ENCODE measurements at places on chromosomes 2 and 18.
A peak's percentile ranks its signal among the peaks of the same experiment; 100 is the strongest.

- DNase-seq, result no peak
These were observed 182.1 kb upstream of the SIX2 start for GRCh38 chr2:45191146-45191863.

GRCh38 chr2:230459216-230459615 lies 43.2 kb downstream of the SP100 start:
- DNase-seq, result no peak

DNA sequence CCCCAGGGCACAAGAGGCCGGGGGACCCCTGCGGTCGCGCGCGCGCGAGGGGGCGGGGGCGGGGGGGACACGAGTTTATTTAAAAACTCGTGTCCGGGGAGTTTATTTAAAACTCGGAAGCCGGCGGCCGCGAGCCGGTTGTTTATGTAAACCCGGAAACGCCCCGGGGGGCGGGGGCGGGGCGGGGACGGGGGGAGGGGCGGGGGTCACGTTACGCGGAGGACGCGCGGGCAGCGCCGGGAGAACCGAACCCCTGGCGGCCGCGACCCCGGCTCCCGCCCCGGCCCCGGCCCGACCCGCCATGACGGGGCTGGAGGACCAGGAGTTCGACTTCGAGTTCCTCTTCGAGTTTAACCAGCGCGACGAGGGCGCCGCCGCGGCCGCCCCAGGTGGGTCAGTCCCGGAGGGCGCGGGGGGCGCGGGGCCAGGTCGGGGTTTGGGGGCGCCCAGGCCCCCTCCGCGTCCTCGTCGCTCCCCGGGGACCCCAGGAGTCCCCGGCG lies 4.4 kb downstream of the NFATC1 start:
- DNase-seq, result no peak

- DNase-seq, result peak; percentile 54
These were observed 303.7 kb upstream of the EPAS1 start for GRCh38 chr2:45993476-45993991.

DNA sequence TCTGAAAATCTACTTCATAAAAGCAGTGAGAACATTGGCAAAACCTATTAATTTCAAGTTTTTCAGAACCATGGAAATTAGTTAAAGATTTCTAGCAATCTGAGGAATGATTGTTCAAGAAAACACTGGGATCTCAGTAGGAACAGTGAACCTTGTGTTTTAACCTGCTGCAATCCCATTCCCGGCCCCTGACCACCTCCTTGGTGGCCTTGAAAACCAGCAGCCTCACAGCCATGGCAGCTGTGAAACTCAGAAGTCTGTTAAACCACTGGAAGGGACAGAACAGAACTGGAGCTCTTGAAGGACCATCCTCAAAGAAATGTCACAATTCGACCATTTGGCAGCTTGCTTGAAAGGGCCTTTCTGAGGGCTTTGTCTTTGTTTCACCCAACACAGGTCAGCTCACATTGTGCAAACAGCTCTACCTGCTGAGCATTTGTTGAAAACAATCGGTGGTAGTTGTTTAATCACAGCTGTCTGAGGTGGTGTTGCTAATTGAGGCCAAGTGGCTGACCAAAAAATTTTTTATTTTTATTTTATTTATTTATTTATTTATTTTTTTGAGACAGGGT lies 25.8 kb downstream of the NEDD4L start:
- DNase-seq, result no peak

DNA sequence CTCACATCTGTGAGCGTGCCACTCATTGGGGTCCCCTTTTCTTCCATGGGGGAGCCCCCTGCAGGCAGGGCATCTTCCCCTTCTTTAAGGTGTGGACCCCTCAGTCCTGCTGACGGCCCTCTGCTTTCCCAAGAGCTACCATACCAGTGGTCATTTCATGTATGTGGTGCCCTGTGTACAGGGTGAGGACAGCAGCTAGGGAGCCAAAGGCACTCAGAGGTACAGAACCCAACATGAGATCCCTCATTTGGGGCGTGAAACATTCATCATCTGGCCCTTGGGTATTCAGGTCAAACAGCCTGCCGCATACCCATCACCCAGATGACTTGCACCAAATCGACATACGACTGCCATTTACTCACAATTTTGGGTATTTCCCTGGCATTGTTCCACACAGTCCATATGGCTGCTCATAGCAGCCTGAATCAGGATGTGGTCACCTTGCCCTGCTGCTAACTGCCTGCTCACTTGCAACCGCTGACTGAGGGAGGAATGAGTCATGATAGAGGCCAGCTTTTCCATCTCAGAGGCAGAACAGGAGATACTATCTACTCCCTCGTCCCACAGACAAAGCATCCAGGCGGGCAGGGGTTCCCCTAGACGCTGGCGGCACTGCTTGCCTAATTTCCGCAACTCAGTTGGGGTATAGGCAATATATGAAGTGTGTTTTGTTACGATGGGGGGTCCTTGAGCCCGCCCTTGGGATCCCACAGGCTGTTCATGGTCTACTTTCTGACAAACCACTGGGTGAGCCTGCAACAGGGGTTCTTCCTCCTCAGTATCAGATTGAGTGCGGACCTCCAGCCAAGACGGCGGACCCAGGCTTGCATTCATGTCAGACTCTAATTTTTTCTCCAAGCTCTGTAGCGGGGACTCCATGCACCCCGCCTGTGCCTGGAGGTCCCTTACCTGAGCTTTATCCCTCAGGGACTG lies 228.6 kb downstream of the SATB2 start:
- no peak for DNase-seq

- no peak for DNase-seq
These were observed 17.5 kb downstream of the MOGAT1 start for GRCh38 chr2:222688917-222689316.

GRCh38 chr18:62555135-62555534 lies 32.3 kb downstream of the ZCCHC2 start:
- peak; percentile 84 for DNase-seq

- DNase-seq, result no peak
These were observed 29.8 kb upstream of the LAMA1 start for GRCh38 chr18:7147399-7147798.

DNA sequence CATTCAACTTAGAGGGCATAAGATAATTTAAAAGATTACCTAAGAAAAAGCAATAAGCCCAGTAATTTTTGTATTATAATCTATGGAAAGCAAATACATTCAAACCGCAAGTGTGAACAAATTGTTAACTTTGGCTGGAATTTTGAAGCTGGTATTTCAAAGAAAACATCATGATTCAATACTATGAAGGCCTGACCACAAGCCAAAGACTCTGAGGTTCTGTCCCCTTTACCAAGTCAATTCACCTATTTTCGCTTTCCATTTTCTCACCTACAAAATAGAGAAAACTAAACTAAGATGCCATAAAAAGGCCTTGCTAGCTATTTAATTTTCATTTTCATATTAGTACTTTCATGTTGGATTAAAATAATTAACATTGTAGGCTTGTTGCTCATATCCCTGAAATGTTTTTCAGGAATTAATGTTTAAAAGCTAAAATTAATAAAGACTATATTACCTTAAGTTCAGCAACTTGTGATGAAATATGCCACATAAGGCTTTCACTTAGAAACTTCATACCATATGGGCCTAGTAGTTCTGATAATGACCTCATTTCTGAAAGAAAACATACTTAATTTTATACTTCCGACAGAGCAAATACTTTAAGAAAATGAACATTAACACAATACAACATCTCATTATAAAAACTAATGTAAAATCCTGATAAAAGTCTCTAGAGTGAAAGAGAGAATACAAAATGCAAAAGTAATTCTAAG lies 85.7 kb upstream of the FRZB start:
- DNase-seq, result no peak

GRCh38 chr2:230202430-230203109 lies 17.2 kb downstream of the SP110 start:
- no peak for DNase-seq

DNA sequence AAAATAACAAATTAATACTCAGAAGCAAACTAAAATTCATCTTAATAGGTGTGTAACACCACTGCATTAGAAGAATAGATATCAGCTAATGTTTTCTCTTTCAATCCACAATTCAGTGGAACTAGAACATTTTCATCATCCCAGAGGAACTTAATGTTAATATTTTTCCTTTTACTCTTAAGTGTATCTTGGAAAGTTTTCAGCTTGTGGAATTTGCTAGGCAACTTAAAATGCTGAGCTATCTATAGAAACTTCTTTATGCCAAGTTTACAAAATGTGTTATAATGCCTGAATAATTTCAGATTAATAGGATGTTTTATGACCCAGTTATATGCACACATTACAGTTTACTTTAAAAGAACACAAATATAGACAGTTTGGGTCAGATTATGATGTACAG lies 86.6 kb upstream of the FAM237A start:
- DNase-seq, result no peak

DNA sequence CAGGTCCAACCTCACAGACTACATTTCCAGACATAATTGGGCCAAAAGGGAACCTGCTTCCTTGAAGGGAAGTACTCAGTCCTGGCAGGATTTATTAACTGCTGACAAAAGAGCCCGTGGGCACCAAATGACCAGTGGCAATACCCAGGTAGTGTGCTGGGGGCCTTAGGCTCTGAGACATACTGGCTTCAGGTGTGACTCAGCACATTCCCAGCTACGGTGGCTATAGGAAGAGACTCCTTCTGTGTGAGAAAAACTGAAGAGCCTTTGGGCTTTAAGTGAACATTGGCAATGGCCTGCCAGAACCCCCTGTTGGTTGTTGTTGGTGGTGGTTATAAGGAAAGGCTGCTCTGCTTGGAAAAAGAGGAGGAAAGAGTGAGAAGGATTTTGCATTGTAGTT lies 401.8 kb downstream of the KCNJ3 start:
- no peak for DNase-seq

DNA sequence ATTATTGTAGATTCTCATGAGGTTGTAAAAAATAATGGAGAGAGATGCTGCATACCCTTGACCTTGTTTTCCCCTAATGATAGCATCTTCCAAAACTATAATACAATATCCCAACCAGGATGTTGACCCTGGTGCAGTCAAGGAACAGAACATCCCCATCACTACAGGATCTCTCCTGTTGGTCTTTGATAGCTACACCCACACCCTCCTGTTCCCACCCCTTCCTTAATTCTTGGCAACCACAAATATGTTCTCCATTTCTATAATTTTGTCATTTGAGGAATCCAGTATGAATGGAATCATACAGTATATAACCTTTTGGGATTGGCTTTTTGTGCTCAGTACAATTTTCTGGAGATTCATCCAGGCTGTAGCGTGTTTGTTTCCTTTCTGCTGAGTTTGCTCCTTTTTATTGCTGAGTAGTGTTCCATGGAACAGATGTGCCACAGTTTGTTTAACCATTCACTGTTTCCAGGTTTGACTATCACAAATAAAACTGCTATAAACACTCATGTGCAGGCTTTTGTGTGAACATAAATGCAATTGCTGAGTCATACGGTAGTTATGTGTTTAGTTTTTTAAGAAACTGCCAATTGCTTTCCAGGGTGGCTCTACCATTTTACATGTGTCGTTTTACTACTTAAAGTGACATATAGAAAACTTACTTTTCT lies 22.2 kb downstream of the MCFD2 start:
- DNase-seq, result no peak

GRCh38 chr2:177272765-177273164 lies 8.2 kb upstream of the NFE2L2 start:
- DNase-seq, result no peak

- no peak for DNase-seq
These were observed 7.1 kb downstream of the HS1BP3 start for GRCh38 chr2:20643826-20644225.

GRCh38 chr2:20187331-20187730 lies 37.6 kb downstream of the SDC1 start:
- DNase-seq, result no peak

- DNase-seq, result no peak
These were observed 14.0 kb upstream of the BIRC6 start for GRCh38 chr2:32342801-32343200.

GRCh38 chr2:10096641-10097040 lies 16.4 kb upstream of the CYS1 start:
- no peak for DNase-seq

GRCh38 chr2:55565613-55566012 lies 46.1 kb downstream of the CFAP36 start:
- DNase-seq, result no peak

DNA sequence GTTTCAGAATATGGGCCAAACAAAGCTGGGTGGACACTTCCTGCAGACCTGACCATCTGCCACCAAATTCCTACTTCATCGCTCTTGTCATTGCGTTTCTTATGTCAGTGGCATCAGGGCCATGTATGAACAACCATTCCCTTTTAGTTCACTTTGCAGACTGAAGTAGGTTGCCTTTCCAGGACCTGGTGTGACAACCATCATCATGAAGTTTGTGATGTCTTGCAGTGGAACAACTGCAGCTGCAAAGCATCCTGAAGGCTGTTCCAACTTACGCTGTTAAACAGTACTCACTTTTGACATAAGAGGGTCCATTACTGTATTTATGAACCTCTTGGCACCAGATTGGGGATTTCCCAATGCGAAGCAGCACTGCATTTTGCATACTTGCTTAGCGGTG lies 511.6 kb downstream of the ARHGAP15 start:
- DNase-seq, result no peak

DNA sequence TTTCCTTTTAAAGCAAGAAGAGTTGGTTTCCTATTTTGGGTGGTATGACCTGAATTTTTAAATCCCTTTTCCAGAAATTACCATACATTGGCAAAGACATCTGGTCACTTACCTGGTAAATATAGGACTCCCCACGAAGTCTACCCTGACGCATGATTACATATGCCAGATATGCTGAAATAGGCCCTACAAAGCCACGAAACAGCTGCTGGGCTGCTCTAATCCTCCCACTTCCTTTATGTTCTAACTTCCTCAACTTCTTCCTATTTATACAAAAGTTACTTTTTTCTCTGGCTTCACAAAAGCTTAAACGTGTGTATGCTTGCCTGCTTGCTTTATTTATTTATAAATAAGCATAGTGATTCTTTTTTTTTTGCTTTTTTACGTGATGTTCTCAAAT lies 186.0 kb upstream of the EPHA4 start:
- no peak for DNase-seq

- DNase-seq, result no peak
These were observed 19.8 kb downstream of the LONRF2 start for GRCh38 chr2:100302585-100302892.

DNA sequence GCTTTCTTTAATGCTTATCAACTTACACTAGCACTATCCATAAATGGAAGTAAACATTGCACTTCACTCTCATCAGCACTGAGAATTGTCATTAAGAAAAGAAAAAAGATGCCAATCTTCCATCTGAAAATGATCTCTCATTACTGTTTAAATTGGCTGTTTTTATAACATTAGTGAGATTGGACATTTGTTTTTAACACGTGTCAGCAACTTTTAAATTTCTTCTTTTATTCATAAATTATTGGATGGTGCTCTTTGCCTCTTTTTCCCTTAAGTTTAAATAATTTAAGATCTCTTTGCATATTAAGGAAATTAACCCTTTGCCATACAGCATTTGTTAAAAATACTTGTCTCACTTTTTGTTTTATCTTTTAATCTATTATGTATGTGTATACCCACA lies 146.5 kb upstream of the CHST9 start:
- DNase-seq, result no peak

- no peak for DNase-seq
These were observed 685.5 kb downstream of the CPS1 start for GRCh38 chr2:211241891-211242290.

- no peak for DNase-seq
These were observed 372.8 kb downstream of the TMX3 start for GRCh38 chr18:68342039-68342659.

GRCh38 chr18:34991152-34991551 lies 50.1 kb upstream of the MAPRE2 start:
- DNase-seq, result no peak
